ENCODE measurements at places on chromosomes 3 and 15.

DNA sequence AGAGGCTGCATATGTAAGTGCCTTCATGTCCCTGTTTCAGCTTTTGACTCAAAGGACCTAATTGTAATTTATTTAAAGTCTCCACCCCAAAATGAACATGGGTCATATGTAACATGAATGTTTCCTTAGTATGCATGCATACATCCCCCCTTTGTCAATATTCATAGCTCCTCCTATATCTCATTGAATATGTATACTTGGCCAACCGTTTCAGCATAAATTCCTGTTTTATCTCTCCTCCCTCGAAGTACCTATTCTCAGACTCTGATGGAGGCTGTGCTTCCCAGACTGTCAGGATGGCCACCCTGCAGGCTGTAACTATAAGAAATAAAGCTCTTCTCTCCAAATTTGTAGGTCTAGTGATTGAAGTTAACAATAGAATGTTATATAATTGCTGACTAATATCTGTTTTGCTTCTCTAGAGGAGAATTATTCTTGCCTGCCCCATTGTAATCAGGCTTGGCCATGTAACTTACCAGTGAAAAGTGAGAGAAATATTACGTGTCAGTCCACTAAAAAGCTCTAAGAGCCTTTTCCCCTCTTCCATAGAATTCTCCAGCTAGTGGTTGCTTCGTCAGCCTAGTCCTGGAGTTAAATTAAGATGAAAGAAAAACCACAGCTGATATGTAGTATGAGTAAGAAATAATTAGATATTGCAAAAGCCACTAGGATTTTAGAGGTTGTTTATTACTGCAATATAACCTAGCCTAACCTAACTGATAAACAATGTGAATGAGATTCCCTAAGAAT, 245.1 kb downstream of the ZNF385D start:
- no peak for DNase-seq

GRCh38 chr15:80507638-80508316, 103.6 kb downstream of the ARNT2 start:
- no peak for DNase-seq

GRCh38 chr3:50607271-50608091, 4.1 kb downstream of the CISH start:
- no peak for DNase-seq

- no peak for DNase-seq
These were observed 142.4 kb downstream of the FAM43A start for GRCh38 chr3:194828116-194828515.

DNA sequence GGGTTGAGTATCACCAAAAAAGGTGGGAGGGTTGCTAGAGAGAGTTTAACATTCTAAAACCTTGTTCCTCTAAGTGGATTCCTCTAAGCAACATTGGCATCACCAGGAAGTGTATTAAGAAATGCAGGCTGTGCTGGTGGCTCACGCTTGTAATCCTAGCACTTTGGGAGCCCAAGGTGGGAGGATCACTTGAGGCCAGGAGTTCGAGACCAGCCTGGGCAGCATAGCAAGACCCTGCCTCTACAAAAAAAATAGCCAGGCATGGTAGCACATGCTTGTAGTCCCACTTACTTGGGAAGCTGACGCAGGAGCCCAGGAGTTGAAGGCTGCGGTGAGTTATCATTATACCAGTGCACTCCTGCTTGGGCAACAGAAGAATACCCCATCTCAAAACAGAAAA, 4.6 kb downstream of the MYNN start:
- DNase-seq, result no peak

GRCh38 chr15:22838292-22839042, at the start of gene NIPA2:
Gene NIPA2 (plus strand): TSS chr15:22838666. CDS start chr15:22851732, 13,066 bp downstream.
- peak; percentile 96 for DNase-seq

- DNase-seq, result no peak
These were observed 5.1 kb downstream of the IGDCC3 start for GRCh38 chr15:65372787-65373067.

- no peak for DNase-seq
These were observed 250.9 kb upstream of the IGF1R start for GRCh38 chr15:98397419-98397818.

DNA sequence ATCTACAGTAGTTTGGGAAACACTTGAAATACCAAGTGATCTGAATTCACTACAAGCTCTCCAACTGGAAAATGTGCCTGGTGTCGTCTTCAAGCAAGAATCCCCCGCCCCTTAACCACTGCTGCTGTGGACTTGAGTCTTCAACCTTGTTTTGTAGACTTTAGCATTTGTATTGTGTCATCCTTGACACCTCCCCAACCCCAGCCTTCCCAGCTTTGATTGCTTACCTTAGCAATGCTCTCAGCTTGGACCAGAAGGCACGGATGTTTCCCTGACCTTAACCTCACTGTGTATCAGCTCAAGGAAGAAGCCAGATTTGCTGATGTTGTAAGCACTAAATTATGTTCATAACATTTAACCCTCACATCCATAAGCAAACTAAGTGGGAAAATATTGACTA, 146.4 kb downstream of the IGF1R start:
- DNase-seq, result no peak

DNA sequence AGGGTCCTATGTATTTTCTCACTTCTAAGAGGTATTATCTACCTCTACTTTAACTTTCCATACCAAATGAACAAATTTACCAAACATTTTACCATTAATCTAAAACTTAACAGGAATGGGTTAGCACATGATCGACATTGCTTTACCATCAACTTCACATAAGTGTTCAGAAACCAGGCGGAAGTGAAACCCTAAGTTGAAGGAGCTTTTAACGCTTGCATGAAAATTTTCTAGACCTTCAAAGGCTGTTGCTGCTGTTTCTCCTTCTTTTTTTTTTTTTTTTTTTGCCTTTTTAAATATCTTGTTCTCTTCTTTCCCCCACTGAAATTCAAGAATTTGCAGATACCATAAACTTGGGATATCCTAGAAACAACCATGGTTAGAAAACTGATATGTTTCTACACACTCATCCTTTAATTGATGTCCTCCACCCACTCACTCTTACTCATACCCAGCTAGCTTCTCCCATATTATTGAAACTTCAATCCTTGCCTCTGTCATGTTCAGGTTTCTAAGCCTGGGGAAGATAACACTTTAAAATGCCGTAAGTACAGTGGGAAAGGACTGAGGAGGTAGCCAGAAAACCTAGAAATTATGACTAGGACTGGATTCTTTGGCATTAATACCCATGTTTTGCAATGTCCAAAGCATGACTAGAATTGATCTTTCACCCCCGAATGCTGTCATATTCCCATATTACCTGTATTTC, 24.7 kb downstream of the MYO5A start:
- no peak for DNase-seq

Measured in stimulated activated CD4-positive, alpha-beta T cell treated with anti-CD3 and anti-CD28 coated beads, Interleukin-15, amount 100 ng/mL, for 48 hours (primary cell).